Naive thymus-derived CD8-positive, alpha-beta T cell (primary cell): ENCODE measurements at places on chromosomes 5 and 9.

DNA sequence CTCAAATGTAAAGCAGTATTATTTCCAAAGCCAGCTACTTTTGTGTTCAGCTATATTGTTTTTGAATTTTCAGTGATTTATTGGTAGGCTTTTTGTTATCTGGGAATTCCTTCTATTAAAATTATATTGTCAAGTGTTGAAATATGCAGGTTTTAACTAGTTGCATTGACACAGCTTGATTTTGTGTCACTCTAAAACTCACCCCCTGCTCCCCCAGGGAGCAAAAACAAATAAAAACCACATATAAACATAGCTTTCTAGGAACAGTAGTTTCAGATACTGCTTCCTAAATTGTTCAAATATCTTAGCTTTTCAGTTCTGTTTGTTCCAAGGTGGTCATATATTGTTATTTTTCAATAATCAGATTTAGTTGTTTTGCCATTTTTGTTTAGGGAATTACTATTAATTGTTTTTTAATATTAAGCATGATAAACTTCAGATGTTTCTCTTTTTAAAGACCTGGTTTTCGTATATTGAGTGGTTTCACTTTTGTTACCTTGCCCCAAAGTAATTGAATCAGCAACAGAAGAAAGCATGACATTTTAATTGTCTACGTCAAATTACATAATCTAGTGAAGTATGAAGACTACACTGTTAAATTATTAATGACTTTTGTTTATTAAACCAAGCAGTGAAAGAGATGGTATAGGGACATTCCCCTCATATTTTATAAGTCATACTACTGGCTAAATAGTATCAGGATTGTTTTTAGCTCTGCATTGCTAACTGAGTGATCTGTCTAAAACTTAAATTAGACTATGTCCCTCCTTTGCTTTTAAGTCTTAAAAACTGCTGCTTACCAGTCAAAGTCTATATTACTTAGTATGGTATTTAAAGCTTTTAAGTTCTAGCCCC lies 43.4 kb downstream of the ERBIN start:
- no peak for DNase-seq

DNA sequence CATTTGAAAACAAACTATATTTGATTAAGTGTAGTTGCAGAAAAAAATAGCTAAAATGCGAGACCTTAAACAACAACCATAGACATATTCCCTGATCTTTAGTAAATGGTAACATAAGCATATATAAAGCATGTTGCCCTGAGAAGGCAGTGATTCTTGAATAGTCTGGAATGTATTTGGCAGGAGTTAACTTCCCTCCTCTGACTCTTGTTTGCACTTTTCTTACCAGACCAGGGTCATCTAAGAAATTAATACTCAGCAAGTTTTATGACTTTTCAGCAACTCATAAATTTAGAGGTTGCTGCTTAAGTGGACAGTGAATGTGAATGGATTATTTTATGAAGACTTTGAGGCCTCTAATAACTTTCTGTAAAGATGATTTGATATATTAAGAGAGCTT lies 55.3 kb upstream of the NUDT12 start:
- DNase-seq, result no peak

- DNase-seq, result no peak
These were observed 81.3 kb downstream of the IZUMO3 start for GRCh38 chr9:24464319-24464951.

DNA sequence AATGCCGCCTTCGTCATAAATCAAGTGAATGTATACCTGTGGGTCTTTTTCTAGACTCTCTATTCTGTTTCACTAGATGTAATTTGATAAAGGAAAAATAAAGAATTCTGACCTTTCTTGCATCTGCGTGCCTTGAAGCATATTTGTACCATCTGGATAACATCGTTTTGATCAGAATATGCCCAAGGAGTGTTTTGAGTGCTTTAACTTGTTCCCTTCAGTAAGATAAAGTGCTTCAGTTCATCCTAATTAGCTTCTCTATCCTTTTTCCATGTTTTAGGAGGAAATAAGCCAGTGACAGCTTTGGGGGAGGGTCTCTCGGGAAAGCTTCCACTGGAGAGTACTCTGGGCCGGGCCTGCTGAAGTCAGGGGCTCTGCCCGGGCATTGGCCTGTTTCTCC lies 113.5 kb upstream of the DAP start:
- no peak for DNase-seq

DNA sequence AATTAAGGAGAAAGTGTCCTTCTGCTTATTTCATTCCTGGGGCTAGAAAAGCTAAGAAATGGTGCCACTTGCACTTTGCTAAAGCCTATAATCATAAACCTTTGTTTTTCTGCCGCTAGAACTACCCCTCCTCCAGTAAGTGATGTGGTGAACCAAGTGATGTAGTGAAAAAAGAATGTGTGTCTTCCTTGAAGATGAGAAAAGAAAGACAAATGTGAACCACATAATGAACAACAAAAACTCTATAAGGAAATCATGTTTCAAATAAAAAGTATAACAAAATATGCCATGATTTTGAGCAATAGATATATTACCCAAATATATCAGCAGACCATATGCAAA lies 179.0 kb upstream of the SGCD start:
- no peak for DNase-seq

DNA sequence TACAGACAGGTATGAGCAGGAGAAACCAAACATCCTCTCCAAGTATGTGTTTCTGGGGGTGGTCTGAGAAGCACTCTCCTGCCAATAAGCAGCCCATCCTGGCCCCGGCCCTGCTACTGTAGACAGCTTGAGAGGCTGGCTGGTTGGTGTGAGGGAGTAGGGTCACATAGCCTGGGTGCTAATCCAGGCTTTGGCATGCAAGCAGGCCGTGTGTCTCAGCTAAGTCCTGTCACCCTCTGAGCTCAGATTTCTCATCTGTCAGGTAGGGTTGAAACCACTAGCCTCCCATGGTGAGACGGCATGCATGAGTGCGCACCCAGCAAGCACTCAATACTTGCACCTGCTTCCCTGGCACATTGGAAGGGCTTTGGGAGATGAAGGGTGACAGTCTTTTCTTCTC lies 49.8 kb upstream of the PHYKPL start:
- no peak for DNase-seq

- DNase-seq, result peak; percentile 60
These were observed at the start of gene ZNF883 for GRCh38 chr9:113011911-113012381. Gene ZNF883 (minus strand): TSS chr9:113012192.
